ENCODE measurements at places on chromosomes 4 and X. TPM values are rescaled to one million over a fixed set of nuclear protein-coding genes. Genes with fewer than 3 reads are reported as not detected.

- H3K4me1 ChIP-seq, result peaks cover 3% of the 10 kb centered on the region
- DNase-seq, result no peak
- no peaks in the 10 kb centered on the region for H3K36me3 ChIP-seq
Observed at GRCh38 chrX:119045884-119046283, 26.9 kb upstream of the CT47C1 start.

- H3K27me3 ChIP-seq, result no peaks in the 10 kb centered on the region
- H3K27ac ChIP-seq, result no peak overlapping the region
- no peak overlapping the region for H3K4me3 ChIP-seq
- no peaks in the 10 kb centered on the region for H3K4me1 ChIP-seq
- no peak for DNase-seq
- no peaks in the 10 kb centered on the region for H3K36me3 ChIP-seq
Observed at GRCh38 chr4:109861916-109862511, 14.1 kb downstream of the LRIT3 start.

GRCh38 chr4:106830879-106831278 is 205.2 kb downstream of the DKK2 start:
- H3K36me3 ChIP-seq, result no peaks in the 10 kb centered on the region
- no peak for DNase-seq
- no peak overlapping the region for H3K27ac ChIP-seq

DNA sequence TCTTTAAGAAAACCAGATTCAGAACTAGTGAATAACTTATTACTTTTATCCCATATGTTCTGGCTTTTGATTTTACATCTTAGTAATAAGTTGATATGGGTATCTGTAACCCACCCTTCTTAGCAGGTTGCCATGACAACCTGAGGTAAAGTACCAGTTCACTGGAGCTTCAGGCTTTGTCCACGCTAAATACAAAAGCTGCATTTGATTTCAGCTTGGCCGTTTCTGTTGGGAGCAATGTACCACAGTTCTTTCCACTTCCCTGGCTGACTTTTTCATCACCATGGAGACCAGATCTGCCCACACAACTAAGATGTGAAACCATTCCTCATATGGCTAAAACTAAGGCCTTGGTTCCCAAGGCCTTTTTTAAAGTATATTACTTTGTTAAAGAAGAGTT is 26.1 kb downstream of the KLHL34 start:
- H3K4me1 ChIP-seq, result peaks cover 5% of the 10 kb centered on the region
- no peak overlapping the region for H3K27ac ChIP-seq
- no peaks in the 10 kb centered on the region for H3K27me3 ChIP-seq
- no peak overlapping the region for H3K4me3 ChIP-seq
- peaks cover 6% of the 10 kb centered on the region for H3K36me3 ChIP-seq

GRCh38 chr4:133943081-133943480 is 258.5 kb downstream of the PABPC4L start:
- H3K27ac ChIP-seq, result no peak overlapping the region
- H3K27me3 ChIP-seq, result no peaks in the 10 kb centered on the region
- no peaks in the 10 kb centered on the region for H3K4me1 ChIP-seq

DNA sequence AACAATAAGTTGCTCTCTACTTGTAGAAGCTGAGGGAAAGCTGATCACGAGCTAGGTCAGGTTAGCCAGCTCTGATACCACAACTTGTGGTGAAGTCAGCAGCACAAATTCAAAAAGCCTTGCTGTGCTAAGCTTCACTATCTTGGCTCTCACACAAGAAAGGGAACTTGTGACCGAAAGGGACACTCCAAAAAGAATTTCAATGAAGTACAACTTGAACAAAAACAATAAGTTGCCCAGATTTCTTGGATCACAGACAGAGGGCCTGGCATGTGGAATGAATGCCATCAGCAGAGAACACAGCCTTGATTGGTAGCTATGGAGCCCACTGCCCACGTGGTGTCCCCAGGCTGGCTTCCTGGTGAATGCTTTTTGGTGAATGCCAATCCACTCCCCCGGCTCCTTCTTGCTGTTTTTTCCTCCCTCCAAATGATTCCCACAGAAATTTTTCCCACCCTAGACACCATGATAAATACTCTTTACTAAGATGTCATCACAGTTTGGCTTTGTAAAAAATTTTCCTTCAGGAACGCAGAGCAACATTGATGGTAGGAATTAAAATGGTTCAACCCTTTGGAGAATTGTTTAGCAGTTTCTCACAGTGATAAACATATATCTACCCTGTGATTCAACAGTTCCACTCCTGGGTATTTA is 82.6 kb downstream of the ANXA3 start:
- H3K4me3 ChIP-seq, result no peak overlapping the region
- no peaks in the 10 kb centered on the region for H3K27me3 ChIP-seq
- no peak overlapping the region for H3K27ac ChIP-seq
- no peak for DNase-seq
- no peaks in the 10 kb centered on the region for H3K36me3 ChIP-seq
- H3K4me1 ChIP-seq, result peaks cover 13% of the 10 kb centered on the region

DNA sequence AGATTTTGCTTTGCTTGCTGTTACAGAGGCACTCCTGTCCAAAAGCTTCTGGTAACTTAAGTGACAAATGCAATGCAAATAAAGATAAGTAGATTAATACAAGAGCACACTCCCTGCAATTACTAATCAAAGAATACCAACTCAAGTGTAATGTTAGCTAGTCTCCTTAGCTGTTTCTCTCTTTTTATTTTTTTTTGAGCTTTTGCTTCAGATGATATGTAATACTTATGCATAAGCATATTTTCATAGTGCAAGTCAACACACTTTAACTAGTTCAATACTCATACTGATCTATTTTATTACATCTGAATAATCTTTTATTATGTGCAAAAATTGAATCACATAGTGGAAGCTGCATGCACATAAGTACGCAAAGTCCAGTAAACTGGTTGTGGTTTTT is 2.7 kb downstream of the SLC7A11 start:
- H3K27ac ChIP-seq, result no peak overlapping the region
- H3K4me3 ChIP-seq, result peak overlapping the region; percentile 96
- H3K27me3 ChIP-seq, result no peaks in the 10 kb centered on the region
- H3K36me3 ChIP-seq, result peaks cover 5% of the 10 kb centered on the region
- no peak for DNase-seq

DNA sequence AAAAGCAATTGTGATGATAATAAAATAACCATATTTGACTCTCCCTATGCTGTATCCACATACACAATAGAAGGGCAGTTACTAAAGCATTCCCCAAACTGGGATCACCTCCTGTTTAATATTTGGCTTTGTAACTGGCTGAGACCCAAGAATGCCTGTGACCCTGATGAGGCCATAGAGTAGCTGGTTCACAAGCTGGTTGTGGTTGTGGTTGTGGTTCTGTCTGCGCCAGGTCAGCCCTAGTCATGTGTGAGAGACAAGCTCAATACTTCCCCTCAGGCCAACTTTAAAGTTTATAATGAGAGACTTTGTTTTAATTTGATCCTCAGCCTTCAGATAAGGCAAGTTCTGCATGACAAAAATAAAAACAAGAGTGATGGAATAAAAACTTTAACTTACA is 209.9 kb downstream of the PARM1 start:
- no peaks in the 10 kb centered on the region for H3K36me3 ChIP-seq
- no peaks in the 10 kb centered on the region for H3K4me1 ChIP-seq
- H3K27ac ChIP-seq, result no peak overlapping the region
- no peaks in the 10 kb centered on the region for H3K27me3 ChIP-seq
- DNase-seq, result no peak

GRCh38 chrX:643911-644303 is 13.3 kb downstream of the SHOX start:
- no peaks in the 10 kb centered on the region for H3K4me1 ChIP-seq
- no peaks in the 10 kb centered on the region for H3K36me3 ChIP-seq
- H3K4me3 ChIP-seq, result no peak overlapping the region
- H3K27me3 ChIP-seq, result peaks cover 77% of the 10 kb centered on the region
- peak; percentile 51 for DNase-seq

- no peaks in the 10 kb centered on the region for H3K4me1 ChIP-seq
- H3K4me3 ChIP-seq, result no peak overlapping the region
- H3K27me3 ChIP-seq, result no peaks in the 10 kb centered on the region
- no peaks in the 10 kb centered on the region for H3K36me3 ChIP-seq
- no peak for DNase-seq
- no peak overlapping the region for H3K27ac ChIP-seq
Observed at GRCh38 chr4:175637762-175638161, 174.3 kb downstream of the GPM6A start.

- H3K4me1 ChIP-seq, result no peaks in the 10 kb centered on the region
- H3K36me3 ChIP-seq, result peaks cover 15% of the 10 kb centered on the region
- no peak overlapping the region for H3K4me3 ChIP-seq
- DNase-seq, result no peak
- H3K27me3 ChIP-seq, result no peaks in the 10 kb centered on the region
Observed at GRCh38 chrX:150736475-150736874, 43.3 kb downstream of the MTMR1 start.

DNA sequence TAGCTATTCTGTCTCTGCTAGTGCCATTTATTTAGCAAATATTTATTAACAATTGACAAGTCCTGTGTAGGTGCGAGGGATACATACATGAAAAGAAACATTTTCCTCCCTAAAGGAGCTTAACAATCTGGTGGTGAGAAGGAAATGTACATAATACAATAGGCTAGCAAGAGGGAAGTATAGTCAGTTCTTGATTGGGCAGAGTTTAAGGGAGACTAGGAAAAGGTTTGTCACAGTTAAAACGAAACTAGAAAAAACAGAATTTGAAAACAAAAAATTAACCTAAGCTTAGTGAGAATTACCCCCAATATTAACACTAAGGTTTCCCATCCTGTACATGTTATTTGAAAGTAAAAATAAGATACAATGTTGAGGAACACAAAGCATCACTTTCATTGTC is 8.6 kb upstream of the MAML3 start:
- H3K4me3 ChIP-seq, result peak overlapping the region; percentile 8
- H3K4me1 ChIP-seq, result peaks cover 14% of the 10 kb centered on the region
- H3K27me3 ChIP-seq, result no peaks in the 10 kb centered on the region

DNA sequence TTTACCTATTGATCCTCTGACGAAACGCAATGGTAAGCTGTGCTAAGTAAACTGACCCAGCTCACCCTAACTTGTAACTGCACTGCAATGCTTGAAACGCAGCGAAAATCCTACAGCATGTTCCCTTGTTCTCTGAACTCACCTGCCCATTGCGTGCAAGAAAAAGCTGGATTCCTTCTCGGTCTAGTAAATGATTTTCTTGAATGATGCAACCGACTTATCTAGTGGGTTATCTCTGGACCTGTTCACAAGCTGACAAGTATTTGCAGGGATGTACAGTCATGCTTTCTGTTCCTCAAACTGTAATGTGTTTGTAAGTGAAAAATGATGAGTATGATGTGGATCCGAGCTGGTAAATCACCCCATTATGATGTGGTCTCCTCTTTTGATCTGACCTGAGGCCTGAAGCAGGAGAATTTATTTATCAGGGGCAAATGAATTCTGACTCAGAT is 140.1 kb downstream of the BTC start:
- peak overlapping the region; percentile 81 for H3K27ac ChIP-seq
- H3K27me3 ChIP-seq, result peaks cover 7% of the 10 kb centered on the region
- H3K4me3 ChIP-seq, result no peak overlapping the region

DNA sequence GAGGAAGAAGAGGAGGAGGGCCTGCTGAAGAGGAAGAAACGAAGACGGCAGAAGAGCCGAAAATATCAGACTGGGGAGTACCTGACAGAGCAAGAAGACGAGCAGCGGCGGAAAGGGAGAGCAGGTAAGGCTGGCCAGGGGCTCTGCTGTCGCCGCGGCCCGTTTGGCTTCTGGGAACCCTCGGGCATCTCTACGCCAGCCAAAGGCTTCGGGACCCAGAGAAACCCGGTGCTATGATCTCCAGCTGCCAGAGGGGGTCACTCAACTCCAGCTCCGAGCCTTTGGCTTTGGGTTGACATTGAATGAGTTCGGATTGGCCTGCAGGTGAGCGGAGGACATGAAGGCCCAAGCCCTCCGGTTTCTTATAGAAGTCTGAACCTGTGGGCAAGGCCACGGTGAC is 42.8 kb downstream of the BCORL1 start:
- H3K36me3 ChIP-seq, result peaks cover 8% of the 10 kb centered on the region
- H3K4me1 ChIP-seq, result no peaks in the 10 kb centered on the region
- no peak overlapping the region for H3K27ac ChIP-seq
- no peak overlapping the region for H3K4me3 ChIP-seq

GRCh38 chr4:41632481-41633073 is 94.6 kb downstream of the LIMCH1 start:
- DNase-seq, result no peak
- no peaks in the 10 kb centered on the region for H3K27me3 ChIP-seq
- peaks cover 6% of the 10 kb centered on the region for H3K4me1 ChIP-seq
- no peak overlapping the region for H3K4me3 ChIP-seq
- peak overlapping the region; percentile 52 for H3K27ac ChIP-seq

- DNase-seq, result no peak
- peak overlapping the region; percentile 78 for H3K4me3 ChIP-seq
- no peak overlapping the region for H3K27ac ChIP-seq
- H3K27me3 ChIP-seq, result peaks cover 98% of the 10 kb centered on the region
- peaks cover 22% of the 10 kb centered on the region for H3K4me1 ChIP-seq
Observed at GRCh38 chr4:84492290-84492689, 6.8 kb downstream of the NKX6-1 start.

DNA sequence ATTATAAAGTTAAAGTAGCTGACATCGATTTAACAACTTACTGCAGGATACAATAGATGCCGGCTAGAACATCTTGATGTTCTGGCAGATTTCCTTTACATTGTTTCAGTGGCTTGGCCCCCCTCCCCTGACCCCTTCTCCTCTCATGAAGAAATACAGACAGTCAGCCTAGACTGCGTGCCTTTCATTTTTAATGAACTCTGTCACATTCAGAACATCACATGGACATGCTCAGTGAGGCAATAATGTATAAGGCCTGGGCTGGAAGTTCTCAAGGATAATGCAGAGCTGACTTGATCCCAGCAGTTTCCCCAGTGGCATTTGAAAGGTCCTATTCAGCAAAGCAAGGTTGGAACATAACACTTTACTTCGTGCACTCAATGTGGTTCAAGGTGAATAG is 239.2 kb downstream of the ANK2 start:
- peaks cover 14% of the 10 kb centered on the region for H3K4me1 ChIP-seq
- H3K27ac ChIP-seq, result no peak overlapping the region
- H3K27me3 ChIP-seq, result no peaks in the 10 kb centered on the region
- H3K36me3 ChIP-seq, result no peaks in the 10 kb centered on the region
- no peak for DNase-seq
- H3K4me3 ChIP-seq, result no peak overlapping the region

- H3K27ac ChIP-seq, result no peak overlapping the region
- no peaks in the 10 kb centered on the region for H3K4me1 ChIP-seq
- no peaks in the 10 kb centered on the region for H3K27me3 ChIP-seq
- H3K4me3 ChIP-seq, result no peak overlapping the region
- DNase-seq, result no peak
Observed at GRCh38 chr4:168724686-168725411, 228.0 kb downstream of the PALLD start.

The COL4A6 gene
- total RNA-seq, result 20.8 TPM

The IRS4 gene
- 13.7 TPM for total RNA-seq

The LYAR gene
- 18.6 TPM for total RNA-seq

The ZXDA gene
- 3.5 TPM for total RNA-seq

The HSFX2 gene
- not detected for total RNA-seq

The TCEAL7 gene
- total RNA-seq, result 6.2 TPM

The CXCL8 gene
- total RNA-seq, result 3.3 TPM

The GCNA gene
- total RNA-seq, result 0.79 TPM

The GRPR gene
- 9.8 TPM for total RNA-seq

The SSX4 gene
- total RNA-seq, result not detected

The NHSL2 gene
- 11.3 TPM for total RNA-seq

The PPM1K gene
- 23.2 TPM for total RNA-seq

The MAGEC1 gene
- not detected for total RNA-seq

The FGF2 gene
- total RNA-seq, result 6.5 TPM
